ENCODE measurements at places on chromosomes 1 and 21.

DNA sequence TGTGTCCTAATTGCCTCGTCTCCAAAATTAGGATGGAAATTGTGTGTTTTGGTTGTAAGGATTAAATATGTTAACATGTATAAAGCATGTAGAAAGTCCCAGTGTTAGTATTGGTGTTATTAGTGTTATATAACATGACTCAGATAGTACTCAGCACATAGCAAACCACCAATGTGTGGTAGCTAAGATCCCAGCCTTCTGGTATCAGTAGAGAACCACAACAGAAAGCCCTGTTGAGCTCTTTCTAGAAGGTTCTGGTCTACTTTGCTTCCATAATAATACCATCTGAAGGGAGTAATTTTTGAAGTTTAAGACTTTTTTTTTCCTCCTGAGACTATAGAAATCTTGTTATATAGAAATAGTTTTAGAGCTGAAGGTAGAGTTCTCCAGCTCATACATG is 259.3 kb upstream of the SGIP1 start:
- DNase-seq, result no peak

- DNase-seq, result no peak
Observed at GRCh38 chr1:45617618-45618017, 6.2 kb downstream of the CCDC17 start.

GRCh38 chr1:186225096-186225495 is 150.0 kb downstream of the TPR start:
- DNase-seq, result no peak

GRCh38 chr1:181669246-181669645 is 185.9 kb downstream of the CACNA1E start:
- no peak for DNase-seq

GRCh38 chr1:42429603-42430002 is 26.2 kb downstream of the ZMYND12 start:
- no peak for DNase-seq

DNA sequence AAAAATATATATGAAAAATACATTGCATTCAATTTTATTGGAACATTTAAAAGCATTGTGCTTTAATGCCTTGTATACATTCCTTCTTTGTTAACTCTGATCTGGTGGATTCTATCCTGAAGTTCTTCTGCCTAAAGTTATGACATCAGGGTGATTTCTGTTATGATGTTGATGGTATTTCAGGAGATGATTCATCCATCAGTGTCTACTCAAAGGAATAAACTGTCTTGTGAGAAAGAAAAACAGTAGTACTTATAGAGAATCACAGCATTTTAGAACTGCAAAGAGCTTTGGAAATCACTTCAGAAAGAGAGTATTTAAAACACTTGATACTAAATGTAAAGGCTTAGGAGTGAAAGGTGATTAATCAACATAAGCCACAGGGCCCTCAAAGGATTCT is 155.7 kb downstream of the PTPRC start:
- DNase-seq, result no peak

- DNase-seq, result no peak
Observed at GRCh38 chr1:87632232-87632631, 303.6 kb downstream of the LMO4 start.

DNA sequence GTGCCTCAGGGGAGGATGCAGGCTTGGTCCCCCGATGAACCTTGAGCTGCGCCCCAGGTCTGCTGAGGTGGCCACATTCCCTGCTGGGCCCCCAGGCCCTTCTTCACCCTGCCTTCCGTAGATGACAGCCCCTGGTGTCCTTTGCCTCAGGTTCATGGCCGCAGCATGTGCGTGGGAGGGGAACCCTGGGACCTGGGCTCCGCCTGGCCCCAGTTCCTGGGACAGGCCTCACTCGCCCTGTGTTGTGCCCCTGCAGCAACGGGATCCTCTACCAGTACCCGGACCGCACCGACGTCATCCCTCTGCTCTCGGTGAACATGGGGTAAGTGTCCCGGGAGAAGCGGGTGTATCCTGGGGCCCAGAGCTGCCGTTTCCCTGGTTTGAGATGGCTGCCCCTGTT is 5.1 kb upstream of the SLC25A34 start:
- no peak for DNase-seq

DNA sequence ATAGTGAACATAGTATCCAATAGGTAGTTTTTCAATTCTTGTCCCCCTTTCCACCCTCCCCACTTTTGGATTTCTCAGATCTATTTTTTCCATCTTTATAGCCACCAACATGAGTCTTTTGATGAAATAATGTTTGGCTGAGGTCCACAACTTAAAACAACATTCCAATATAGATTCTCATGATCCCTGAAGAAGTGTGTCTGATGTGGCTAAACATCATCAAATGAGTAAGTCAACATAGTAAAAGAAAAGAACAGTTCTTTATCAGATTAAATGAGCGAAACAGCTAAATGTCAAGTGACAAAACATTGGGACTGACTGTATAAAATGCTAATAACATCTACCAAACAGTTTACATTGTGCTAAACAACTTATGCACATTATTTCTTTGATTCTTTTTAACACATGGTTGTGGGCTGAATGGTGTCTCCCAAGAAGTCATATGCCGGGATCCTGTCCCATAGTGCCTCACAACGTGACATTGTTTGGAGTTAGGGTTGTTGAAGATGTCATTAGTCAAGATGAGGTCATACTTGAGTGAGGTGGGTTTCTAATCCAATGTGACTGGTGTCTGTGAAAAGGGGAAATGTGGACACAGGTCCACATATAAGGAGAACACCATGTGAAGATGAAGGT is 453.6 kb downstream of the LTN1 start:
- no peak for DNase-seq

- DNase-seq, result no peak
Observed at GRCh38 chr1:241443561-241443960, 76.0 kb downstream of the FH start.

DNA sequence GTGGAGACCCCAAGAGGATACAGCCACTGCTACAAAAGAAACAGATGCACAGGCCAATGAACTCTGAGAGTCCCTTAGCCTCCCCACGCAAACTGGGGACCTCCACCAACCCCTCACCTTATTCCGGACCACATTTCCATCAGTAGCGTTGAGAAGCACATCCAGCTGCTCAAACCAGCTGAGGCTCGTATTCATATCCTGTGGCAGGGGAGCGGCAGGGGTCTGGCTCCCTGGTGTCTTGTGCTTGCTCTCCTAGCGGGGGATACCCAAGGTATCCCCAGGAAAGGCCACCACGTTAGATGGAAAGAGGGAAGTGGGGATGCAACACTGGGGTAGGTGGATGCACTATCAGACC is 481 bp downstream of the CCDC163 start:
- DNase-seq, result no peak

DNA sequence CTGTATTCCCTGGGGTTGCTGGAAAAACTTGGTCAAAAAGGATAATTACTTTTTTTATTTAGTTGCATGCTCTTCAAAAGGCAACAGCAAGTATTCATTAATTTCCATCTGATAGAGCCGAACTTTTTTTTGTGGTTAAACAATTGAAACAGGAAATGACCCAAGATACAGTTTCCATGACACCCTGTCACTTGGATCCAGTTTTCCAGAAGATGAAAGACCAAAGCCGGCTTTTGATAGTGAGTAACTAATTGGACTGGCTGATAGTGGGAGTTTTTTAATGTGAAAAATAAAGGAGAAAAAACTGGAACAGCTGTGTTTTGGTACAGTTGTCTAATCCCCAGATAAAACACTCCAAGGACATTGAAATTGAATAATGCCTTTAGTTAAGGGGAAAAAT is 33.0 kb downstream of the CACHD1 start:
- no peak for DNase-seq

- DNase-seq, result no peak
Observed at GRCh38 chr1:157968508-157968907, 24.9 kb upstream of the KIRREL1 start.
